ENCODE measurements at places on chromosomes 7 and 10. TPM values are rescaled to one million over a fixed set of nuclear protein-coding genes. Genes with fewer than 3 reads are reported as not detected.

Gene SGCE
- 92.8 TPM for total RNA-seq

Gene SPDYE6
- total RNA-seq: not detected

Gene TNS3
- 202 TPM for total RNA-seq

Gene NEURL1
- under 0.01 TPM for total RNA-seq

Gene NPC1L1
- total RNA-seq: not detected

Gene UTF1
- not detected for total RNA-seq

Gene SLC16A9
- total RNA-seq: under 0.01 TPM

DNA sequence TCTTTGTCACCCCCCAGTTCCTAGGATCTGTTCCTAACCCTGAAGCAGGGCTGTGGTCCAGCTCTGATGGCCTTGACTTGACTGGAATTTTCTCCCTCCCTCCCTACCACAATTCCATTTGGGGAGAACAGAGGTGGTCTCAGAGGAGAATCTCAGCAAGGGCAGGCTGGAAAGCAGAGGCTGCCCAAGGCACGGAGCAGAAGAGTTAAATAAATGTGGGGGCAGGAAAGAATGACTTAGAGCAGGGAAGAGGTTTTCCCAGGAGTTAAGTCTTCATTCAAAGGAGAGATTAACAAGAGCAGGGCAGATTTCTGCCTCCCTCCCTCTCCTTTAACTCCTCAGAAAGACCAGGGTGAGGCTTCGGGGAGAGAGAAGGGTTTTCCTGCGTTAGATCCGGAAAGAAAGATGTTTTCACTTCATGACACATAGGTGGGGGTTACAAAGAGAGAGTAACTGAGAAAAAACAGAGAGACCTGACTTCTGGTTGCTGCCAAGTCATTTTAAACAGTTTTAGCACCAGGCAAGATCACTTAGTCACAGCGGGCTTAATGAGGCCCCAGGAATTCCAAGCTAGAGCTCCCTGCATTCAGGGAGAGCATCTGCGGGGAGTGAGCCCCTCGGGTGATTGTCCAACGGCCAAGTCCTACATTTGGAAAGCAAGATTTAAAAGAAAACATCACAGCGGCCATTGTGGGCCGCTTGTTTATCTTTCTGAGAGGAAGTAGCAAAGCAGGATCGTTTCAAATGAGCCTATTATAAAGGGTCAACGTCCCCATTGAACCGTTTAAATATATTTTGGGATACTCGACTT lies 78.7 kb downstream of the ARHGAP22 start:
- DNase-seq: peak; percentile 79

GRCh38 chr7:37285706-37286453 lies 162.8 kb downstream of the ELMO1 start:
- DNase-seq: no peak

GRCh38 chr7:21911341-21911875 lies 34.3 kb downstream of the CDCA7L start:
- DNase-seq: peak; percentile 89

GRCh38 chr7:74051629-74052410 lies 23.8 kb downstream of the ELN start:
- no peak for DNase-seq

DNA sequence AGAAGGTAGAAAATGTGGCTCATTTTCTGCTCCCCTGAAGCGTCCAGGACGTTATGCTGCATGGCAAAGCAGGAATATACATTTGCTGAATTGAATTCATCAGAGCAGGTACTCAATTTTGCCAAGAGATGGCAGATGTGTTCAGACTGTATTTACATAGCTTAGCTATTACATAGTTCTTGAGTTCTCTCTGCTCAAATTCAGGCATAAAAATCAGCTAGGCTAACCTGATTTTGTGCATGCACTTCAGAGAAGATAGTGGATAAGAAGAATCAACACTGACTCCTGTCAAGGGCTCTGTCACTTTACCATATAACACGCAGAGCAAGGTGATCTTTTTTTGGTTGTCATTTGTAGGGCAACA lies 209.2 kb upstream of the FAM3C start:
- peak; percentile 12 for DNase-seq

DNA sequence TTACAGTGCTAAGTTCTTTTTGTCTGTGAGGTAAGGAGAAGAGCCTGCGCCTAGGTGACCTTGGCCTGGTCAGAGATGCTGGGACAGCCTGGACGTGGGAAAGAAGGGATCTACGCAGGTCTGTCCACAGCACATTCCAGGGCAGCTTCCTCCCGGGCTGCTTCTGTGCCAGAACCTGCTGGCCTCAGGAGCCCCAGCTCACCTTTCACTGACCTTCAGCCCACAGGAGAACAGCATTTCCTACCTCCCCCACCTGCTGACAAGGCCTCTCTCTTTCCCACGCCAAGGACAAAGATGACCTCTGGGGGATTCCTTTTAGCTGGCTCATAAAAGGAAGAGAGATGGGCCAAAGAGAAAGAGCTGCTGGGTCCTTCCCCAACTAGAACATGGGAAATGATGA lies 260.6 kb downstream of the KCNMA1 start:
- DNase-seq: no peak

DNA sequence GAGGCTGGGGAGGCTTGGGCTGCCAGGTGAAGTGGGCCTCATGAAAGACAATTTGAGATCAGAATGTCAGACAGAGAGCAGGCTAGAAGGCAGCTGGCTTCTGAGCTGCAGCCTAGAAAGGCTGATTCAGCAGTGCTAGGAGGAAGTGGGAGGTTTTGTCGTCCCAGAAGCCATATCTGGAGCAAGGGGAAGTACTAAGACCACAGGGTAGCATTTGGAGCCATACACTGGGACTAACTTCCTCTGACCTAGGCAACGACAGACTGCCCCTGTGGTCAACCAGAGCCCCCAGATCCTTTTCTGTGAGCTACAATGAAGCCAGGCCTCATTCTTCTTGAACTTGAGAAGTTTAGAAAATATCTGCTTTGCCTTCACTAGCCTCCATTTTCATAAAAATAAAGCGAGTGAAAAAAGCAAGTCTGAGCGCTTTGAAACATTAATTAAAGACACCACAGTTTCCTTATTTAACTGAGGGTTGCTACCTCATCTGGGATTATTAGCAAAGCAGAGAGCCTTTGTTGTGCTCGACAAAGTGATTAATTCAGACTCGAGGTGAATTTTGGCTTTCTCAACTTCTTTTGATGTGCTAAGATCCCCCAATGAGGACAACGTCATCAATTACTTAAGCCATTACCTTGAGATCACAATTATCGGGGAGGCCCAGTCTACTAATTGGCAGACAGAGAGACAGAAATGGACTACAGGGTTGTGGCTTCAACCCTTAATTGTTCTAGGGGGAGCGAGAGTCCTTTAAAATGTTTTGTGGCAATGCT lies 26.6 kb downstream of the TBXAS1 start:
- DNase-seq: no peak

DNA sequence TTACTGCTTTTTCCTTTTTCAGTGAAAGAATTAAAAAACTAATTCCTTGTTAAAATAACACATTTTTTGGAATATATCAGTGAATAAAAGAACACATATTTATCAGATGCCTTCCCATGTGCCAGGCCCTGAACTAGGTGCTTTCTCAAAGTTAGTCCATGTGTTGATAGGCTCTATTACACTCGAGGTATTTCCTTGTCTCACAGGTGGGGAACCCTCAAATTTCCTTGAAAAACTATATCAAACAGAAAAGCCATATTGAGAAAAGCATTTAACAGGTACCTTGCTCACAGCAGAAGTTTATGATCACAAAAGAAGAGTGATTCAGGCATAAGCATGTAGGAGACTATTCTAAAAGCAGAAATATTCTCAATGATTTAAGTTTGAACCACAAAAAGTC lies 75.6 kb upstream of the OGDHL start:
- DNase-seq: no peak

GRCh38 chr7:37675749-37676148 lies 7.8 kb upstream of the GPR141 start:
- DNase-seq: no peak

Data from fibroblast of villous mesenchyme (primary cell).